CD4-positive, CD25-positive, alpha-beta regulatory T cell (primary cell): ENCODE measurements at places on chromosomes 1 and 21. TPM values are rescaled to one million over a fixed set of nuclear protein-coding genes. Genes with fewer than 3 reads are reported as not detected.

The ZNF670 gene
- 0.54 TPM for polyA plus RNA-seq

The TCHH gene
- polyA plus RNA-seq, result not detected

The SHCBP1L gene
- not detected for polyA plus RNA-seq

The ATP6V1G3 gene
- not detected for polyA plus RNA-seq

The FBXO42 gene
- polyA plus RNA-seq, result 13.5 TPM

The CHD5 gene
- polyA plus RNA-seq, result not detected

The ST6GALNAC5 gene
- not detected for polyA plus RNA-seq

The ITLN2 gene
- polyA plus RNA-seq, result not detected

The PLA2G2F gene
- polyA plus RNA-seq, result not detected
